Stimulated activated CD4-positive, alpha-beta T cell treated with anti-CD3 and anti-CD28 coated beads, TNF-alpha, amount 100 ng/mL, for 4 hours (primary cell): ENCODE measurements at places on chromosomes 4 and X.
A peak's percentile ranks its signal among the peaks of the same experiment; 100 is the strongest.

DNA sequence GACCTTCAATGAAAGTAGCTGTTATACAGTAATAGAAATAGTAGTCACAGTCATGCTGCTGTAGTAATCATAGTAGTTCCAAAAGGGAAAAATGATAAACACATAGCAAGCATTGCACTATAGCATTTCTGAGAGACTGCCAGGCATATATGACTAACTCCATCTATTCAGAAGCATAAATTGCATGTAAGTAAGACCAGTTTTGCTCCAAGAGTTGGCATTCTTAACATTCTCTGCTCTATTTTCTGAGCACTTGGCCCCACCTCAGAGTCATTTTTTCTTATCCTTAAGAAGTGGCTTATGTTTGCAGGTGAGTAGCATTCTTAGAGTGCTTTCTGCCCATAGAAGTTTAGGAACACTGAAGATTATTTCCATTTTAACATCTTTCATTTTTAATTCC, 490.3 kb upstream of the TECRL start:
- no peak for DNase-seq

- no peak for DNase-seq
Observed at GRCh38 chr4:158236304-158237030, 26.2 kb downstream of the TMEM144 start.

DNA sequence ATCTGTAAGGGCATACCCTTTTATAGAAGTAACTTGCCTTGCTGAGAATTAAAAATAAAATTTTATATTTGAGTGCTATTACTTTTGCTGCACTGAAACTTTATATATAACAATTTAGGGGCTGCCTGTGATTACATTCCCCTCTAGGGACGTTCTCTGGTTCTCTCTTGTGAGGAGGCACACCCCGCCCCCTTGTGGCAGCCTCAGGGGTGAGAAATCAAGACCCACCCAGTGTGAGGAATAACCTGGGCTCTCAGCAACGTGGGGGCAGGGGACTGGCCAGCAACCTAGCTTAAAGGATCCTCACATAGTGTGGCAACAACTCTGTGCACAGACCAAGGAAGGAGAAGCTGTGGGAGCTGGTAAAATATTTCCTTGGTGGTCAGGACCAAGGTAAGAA, 43.7 kb downstream of the MAGEA9 start:
- DNase-seq, result peak; percentile 19

- DNase-seq, result no peak
Observed at GRCh38 chr4:19227701-19228100, 1024.0 kb upstream of the SLIT2 start.

GRCh38 chr4:1011022-1011665, at the start of gene FGFRL1:
TSS of gene FGFRL1 (plus strand) at chr4:1011626. CDS start at chr4:1012486, 860 bp downstream.
- peak; percentile 84 for DNase-seq

GRCh38 chr4:71486550-71487343, 147.9 kb downstream of the SLC4A4 start:
- no peak for DNase-seq
